ENCODE measurements at places on chromosomes 4 and X.
A peak's percentile ranks its signal among the peaks of the same experiment; 100 is the strongest.

- no peak for DNase-seq
Measured at GRCh38 chrX:46584736-46585135, 11.2 kb downstream of the CHST7 start.

GRCh38 chr4:53929311-53929710, 135.1 kb downstream of the CHIC2 start:
- peak; percentile 13 for DNase-seq

GRCh38 chr4:106287353-106287969, 28.5 kb downstream of the TBCK start:
- no peak for DNase-seq

GRCh38 chr4:75995727-75996126, 5.0 kb upstream of the SDAD1 start:
- DNase-seq, result peak; percentile 91

DNA sequence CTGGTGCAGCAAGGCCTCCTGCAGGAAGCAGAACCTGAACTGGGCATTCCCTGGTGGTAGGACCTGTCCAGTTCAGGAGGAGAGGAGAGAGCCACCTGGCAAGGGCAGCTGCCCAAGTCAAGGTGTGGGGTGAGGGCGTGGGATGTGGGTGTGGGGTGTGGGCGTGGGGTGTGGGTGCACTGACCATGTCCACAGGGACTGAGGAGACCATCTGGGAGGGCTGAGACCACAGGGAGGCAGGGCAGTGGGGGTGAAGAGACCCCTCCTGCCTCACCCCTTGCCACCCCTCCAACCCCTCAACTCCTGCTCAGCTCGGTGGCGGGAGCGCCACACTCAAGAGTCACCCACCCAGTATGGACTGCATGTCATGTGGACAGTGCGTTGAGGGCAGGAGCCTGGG, 117.9 kb downstream of the CPZ start:
- no peak for DNase-seq

- DNase-seq, result no peak
Measured at GRCh38 chrX:22378296-22378695, 105.6 kb downstream of the CBLL2 start.

DNA sequence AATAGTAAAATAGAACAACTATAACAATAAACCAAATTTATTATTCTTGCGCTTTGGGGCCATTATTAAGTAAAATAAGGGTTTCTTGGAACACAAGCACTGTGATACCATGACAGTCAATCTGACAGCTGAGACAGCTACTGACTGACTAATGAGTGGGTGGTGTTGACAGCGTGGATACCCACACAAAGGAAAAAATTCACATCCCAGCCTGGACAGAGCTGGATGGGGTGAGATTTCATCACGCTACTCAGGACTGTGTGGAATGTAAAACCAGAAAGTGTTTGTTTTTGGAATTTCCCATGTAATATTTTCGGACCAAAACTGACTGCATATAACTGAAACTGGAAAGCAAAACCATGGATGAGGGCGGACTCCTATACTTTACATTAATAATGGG, 48.8 kb downstream of the IGFBP7 start:
- DNase-seq, result peak; percentile 88

DNA sequence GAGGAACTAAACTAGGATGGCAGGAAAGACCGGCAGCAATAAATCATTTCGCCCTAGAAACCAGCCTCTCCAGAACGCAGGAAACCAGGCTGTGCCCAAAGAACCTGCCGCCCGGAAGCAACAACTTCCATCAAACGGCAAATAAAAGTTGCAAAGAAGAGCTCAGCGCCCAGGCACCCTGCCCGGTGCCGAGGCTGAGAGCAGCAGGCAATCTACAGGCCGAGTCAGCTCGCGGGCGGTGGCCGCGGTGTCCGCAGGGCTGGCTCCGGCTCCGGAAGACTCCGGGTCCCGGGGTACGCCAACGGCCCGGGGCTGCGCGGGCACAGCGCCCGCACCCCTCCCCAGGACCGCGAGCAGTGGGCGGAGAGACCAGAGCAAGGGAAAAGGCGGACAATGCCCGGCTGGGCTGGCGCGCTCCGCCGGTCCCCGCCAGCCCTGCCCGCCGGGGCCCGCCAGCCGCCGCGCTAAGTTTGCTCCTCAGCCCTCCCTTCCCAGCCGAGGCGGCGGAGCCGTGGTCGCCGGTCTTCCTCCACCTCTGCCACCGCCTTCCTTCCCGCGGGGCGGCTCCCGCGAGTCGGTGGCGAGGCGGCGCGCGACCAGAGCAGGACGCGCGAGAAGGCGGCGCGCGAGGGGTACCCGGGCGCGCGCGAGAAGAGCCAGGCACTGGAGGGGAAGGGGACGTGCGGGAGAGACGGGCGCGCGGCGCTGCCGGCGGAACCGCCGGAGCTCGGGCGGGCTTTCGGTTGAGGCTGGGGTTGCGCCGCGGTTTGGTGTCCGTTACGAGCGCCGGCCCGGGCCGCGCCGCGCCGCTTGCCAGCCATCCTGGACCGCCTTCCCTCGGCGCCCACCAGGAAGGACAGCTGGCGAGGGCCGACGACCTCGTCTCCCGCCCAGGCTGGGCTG, 733 bp downstream of the FRYL start:
- peak; percentile 91 for DNase-seq

DNA sequence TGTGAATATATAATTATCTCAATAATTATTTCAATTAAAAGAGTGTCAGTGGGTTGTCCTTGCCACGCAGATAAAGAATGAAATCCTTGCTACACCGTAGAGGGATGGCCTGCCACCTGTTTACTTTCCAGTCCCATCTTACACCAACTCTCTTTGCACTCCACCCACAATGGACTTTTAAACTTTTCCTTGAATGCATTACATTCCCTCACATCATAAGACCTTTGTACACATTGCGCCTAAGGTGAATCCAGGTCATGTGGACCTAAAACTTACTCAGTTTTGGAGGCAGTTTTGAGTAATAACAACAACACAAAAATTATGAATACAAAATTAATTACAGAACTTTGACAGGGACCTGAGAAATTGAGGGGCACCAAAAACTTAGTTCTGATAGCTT, 78.7 kb upstream of the PDE5A start:
- no peak for DNase-seq

DNA sequence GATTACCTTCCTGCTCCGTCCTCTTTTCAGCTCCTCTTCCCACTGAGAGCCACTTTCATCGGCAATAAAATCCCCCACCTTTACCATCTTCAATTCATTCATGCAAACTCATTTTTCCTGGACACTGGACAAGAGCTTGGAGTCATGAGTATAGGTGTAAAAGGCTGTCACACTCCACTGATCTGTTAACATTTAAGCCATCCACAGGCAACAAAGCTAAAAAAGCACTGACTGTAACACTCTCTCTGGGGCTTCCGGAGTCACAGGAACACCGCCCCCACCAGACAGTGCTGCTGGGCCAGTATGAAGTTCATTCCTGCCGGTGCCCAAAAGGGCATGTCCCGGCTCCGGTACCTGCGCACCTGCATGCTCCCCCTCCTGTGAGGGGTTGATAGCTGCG, 38.5 kb downstream of the MAGEB5 start:
- no peak for DNase-seq

- DNase-seq, result no peak
Measured at GRCh38 chr4:143407474-143407873, 70.8 kb downstream of the GAB1 start.

DNA sequence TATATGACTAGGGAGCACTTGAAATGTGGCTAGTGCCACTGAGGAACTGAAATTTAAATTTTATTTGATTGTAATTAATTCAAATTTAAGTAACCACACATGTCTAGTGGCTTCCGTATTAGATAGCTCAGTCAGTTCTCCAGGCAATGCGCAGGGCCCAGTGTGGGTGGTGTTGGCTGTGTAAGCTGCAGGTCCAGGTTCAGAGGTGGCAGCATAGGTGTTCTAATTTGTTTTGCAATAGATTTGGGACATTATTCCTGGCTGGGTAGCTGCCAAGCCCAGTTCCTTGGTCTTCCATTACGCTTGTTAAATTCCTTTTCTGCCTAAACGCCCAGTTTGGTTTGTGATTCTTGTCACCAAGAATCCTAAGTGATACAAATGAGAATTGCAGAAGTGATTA, 79.5 kb downstream of the FAM184B start:
- DNase-seq, result no peak

- peak; percentile 16 for DNase-seq
Measured at GRCh38 chrX:50799531-50799961, 14.4 kb downstream of the SHROOM4 start.

- DNase-seq, result no peak
Measured at GRCh38 chr4:168720396-168720900, 223.6 kb downstream of the PALLD start.

DNA sequence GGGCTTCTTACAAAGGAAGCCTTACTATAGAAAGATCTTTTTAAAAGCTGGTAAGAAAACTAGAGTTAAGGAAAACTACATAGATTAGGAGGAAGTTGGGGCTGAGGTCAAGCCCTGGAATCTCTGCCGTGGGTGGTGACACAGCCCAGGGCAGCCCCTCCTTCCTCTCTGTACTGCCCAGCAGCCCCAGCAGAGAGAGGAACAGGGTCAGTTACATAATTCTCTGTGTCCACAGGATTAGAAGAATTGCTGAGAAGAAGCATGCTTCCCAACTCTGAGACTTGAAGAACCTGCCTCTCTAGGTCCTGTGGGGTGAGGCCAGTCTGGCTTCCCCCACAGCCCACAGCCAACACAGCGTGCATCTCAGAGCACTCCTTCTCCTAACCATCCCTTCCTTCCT, 9.2 kb upstream of the ABLIM2 start:
- DNase-seq, result peak; percentile 95

DNA sequence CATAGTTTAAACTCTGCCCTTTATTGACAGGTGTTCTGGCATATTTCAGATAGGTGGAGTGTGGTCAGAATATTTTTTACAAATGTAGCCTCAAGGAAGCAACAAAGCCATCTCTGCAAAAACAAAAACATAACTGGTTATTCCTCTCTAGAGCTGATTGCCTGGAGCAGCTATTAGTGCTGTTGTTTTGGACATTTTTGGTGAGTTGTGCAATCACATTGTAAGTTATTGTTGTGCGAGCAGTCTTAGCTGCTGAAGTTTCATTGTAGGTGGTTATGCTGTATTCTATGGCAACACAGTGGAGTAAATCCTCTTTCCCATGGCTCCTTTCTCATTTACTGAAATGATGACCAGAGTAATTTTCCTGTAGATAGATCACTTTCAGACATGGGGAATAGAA, 1413.0 kb downstream of the PCDH7 start:
- no peak for DNase-seq

DNA sequence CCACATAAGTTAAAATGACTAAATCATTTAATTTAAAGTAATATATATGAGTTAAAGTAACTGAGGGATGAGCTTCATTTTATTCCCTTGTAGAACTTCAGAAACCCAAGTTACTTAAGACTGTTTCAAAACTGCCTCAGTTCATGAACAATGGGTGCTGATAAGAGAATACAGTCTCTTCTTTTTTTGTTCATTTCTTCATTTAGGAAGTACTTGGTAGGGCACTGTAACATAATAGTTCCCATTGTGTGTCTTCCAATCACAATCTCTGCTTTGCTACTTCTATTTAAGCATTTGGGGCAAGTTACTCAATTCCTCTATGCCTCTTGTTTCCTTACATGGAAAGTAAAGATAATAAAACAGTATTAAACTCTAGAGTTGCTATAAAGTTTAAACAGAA, 50.4 kb downstream of the HHIP start:
- DNase-seq, result no peak

- DNase-seq, result no peak
Measured at GRCh38 chr4:90544532-90545045, 417.4 kb downstream of the CCSER1 start.

DNA sequence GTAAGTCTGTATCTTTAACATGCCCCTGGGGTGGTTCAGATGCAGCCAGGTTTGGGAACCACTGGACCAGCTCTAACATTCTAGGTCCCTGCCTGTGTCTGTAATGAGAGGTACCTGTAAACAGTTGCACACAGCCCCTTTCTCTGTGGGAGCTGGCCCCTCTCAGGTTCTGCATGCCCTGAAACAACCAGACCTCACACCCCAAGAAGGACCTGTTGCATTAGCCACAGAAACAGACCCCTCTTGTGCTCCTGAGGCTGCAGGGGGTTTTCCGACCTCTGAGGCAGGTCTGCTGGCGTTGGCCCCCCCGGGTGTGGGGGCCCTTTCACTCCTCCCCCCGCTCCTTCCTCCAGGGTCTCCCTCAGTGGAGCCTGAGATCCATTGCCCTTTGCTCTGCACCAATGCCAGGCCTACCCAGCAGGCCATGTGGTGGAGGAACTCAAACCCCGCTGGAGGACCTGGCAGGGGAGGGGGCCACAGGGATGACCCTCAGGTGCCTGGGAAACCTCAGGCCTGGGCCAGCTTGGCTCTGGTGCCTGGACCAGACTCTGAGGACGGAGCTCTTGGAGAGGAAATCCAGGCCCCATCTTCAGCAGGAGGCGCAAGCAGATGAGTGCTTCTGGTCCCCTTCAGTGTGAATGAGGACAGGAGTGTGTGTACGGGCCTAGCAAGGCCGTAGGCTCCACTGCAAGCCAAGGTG, 61.4 kb upstream of the PJA1 start:
- no peak for DNase-seq

- DNase-seq, result no peak
Measured at GRCh38 chr4:32219306-32220075, 1499.3 kb downstream of the PCDH7 start.

GRCh38 chrX:133546441-133546840, 131.2 kb upstream of the GPC4 start:
- DNase-seq, result peak; percentile 31
